ENCODE measurements at places on chromosomes 5 and 9. TPM values are rescaled to one million over a fixed set of nuclear protein-coding genes. Genes with fewer than 3 reads are reported as not detected.

- DNase-seq = no peak
Measured at GRCh38 chr5:93427316-93427715, 153.7 kb downstream of the NR2F1-AS1 start.

DNA sequence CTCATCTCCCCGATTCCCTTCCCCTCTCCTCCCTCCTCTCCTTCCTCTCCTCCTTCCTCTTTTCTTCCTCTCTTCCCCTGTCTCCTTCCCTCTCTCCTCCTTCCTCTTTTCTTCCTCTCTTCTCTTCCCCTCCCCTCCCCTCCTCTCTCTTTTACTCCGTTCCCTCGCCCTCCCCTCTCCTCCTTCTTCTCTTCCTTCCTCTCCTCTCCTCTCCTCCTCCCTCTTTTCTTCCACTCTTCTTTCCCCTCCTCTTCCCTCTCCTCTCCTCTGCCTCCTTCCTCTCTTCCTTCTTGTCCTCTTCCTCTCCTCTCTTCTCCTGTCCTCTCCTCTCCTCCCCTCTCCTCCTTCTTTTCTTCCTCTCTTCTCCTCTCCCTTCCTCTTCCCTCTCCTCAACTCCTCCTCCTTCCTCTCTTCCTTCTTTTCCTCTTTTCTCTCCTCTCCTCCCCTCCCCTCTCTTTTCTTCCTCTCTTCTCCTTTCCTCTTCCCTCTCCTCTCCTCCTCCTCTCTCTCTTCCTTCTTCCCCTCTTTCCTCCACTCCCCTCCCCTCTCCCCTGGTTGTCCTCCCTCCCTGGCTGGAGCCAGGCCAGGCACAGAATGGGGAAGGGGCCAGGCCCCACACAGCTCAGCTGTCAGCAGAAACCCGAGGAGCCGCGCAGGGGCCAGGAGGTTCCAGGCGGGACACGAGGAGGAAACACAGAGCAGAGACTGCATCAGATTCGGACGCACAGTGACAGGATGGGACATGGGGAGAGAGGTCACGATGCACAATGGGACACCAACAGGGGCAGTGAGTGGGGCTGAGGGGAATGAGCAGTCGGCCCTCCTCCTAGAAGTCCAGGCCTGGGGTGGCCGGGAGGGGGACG, 48.0 kb downstream of the CAMK2A start:
- DNase-seq = no peak

DNA sequence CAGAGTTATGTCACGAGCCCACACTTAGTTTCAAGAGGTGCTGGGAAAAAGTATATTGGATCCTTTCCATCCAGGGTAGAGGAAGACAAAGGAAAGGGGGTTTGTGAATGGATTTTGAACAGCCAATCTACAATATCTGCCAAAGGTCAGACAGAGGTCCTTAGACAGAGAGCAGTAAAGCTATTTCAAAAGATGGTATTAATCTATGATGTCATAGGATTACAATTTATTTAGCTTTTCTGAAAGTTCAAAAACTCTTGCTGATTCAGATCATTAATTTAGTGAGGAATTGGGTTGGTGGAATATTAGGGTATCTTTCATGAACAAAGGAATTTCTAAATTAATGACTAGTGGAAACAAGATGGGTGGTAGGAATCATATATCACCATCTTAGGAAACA, 126.9 kb downstream of the NTRK2 start:
- no peak for DNase-seq

- DNase-seq = no peak
Measured at GRCh38 chr9:103900466-103900865, 193.6 kb upstream of the SMC2 start.

Gene DIPK1B
- 2.1 TPM for total RNA-seq

- peak; percentile 57 for DNase-seq
Measured at GRCh38 chr5:74107899-74108298, 481.9 kb downstream of the ARHGEF28 start.

- DNase-seq = no peak
Measured at GRCh38 chr9:99134893-99135341, 30.0 kb downstream of the TGFBR1 start.

GRCh38 chr9:124652615-124653393, 118.3 kb downstream of the NR6A1 start:
- DNase-seq = no peak

- DNase-seq = peak; percentile 39
Measured at GRCh38 chr9:106287091-106287631, 575.8 kb upstream of the ZNF462 start.

Gene PFN3
- not detected for total RNA-seq

Gene IL13
- total RNA-seq = not detected

DNA sequence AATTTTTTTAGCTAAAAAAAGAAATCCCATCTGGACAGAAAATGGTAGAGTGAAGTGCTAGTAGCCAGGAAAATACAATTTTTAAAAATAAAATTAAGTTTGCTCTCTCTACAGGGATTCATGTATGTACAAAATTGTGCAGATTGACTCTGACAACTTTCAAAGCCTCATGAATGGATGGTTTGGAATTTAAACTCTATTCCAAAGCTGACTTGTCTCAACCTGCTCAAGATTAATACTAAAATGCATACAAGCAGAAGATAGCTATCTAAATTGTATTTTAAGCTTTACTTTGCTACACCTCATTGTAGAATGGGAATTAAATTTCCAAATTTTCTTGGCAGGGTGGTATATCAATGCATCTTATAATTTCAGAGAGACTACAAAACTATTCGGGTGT, 257.6 kb downstream of the RFX3 start:
- DNase-seq = no peak

Gene C9orf72
- total RNA-seq = 26.8 TPM

DNA sequence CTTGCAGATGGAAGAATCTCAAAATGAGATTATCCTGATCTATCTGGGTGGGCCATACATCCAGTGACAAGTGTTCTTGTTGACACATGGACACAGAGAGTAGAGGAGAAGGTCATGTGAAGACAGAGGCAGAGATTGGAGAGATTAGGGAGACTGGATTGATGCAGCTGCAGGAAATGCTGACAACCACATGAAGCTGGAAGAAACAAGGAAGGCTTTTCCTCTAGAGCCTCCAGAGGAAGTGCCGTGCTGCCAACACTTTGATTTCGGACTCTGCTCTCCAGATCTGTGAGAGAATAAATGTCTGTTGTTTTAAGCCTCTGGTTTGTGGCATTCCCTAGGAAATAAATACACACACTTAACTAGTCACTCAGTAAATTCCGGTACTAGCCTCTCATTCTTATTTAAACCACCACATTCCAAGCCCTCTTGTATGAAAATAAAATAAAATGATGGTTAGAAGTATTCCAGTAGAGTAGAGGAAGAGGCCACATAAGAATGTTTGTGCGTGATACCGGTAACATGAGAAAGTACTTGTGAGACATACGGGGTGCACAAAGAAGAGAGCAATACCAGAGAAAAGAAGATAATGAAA, 110.9 kb upstream of the DMAC1 start:
- no peak for DNase-seq

DNA sequence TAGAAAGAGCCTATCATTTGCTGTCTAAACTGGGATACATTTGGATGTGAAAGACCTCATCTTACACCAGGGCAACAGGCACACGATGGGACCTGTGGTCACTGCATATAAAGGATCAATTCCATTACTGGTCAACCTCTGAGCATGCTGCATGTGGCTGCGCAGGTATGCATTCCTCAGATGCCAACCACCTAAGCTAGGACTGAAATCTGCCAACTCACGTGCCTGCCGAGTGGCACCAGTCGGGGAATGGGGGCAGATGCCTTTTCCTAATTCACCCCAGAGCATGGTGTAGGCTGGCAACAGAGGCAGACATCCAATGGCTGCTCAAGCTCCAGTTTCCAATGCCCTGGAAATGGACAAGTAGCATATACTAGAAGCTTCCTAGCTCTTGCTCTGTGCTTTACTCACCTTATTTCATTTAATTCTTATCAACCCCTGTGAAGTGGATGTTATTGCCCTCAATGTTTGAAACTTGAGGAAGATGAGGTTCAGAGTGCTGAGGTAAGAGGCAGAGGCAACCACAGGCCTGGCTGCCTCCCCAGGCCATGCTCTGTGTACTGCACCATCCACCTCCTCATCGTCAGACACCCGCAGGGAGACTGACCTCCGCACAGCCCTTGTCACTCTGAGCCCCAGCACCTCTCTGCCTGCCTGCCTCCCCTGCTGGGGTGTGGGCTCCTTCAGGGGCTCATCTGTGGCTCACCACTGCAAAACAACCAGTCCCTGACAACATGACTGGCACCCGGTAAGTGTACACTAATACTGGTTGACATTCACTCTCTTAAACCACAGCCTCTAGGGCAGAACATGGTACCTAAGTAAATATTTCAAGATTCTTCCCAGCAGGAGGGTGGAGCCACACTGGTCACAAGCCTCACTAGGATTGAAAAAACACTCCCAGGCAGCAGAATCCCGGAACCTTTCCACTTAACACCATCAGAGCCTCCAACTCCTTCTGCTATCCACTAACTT, 228.5 kb downstream of the CRB2 start:
- no peak for DNase-seq

Gene TRIM36
- total RNA-seq = not detected

Gene HTR1A
- not detected for total RNA-seq

DNA sequence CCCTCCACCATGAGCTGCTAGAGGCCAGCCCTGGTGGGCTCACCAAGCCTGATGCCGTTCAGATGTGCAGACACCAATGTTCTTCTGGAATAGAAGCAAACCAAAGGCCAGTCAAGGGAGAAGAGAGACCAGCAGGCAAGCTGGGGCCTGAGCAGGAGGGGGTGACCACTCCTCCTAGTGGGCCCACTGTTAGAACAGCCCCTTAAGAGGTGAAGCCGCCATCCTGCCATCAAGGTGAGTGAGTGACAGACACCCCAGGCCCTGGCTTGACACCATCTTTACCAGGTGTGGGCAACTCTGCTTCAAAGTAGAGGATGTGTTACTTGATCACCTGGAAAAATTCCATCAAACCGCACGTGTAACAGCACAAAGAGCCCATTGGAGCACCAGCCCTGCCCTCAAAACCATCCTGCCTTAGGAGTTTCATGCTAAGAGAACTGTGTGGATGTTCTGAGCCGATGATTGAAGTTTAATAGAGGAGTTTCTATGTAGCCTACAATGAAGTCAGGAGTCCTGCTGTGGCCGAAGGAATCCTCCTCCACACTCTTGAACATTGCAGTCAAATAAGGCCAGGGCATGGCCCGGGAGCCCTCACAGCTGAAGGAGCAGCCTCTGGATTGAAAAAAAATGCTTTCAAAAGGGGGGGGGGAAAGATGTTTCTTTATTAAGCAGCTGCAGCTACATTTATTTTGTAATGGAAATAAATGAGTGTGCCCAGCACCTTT, 20.8 kb downstream of the AMBP start:
- DNase-seq = no peak

DNA sequence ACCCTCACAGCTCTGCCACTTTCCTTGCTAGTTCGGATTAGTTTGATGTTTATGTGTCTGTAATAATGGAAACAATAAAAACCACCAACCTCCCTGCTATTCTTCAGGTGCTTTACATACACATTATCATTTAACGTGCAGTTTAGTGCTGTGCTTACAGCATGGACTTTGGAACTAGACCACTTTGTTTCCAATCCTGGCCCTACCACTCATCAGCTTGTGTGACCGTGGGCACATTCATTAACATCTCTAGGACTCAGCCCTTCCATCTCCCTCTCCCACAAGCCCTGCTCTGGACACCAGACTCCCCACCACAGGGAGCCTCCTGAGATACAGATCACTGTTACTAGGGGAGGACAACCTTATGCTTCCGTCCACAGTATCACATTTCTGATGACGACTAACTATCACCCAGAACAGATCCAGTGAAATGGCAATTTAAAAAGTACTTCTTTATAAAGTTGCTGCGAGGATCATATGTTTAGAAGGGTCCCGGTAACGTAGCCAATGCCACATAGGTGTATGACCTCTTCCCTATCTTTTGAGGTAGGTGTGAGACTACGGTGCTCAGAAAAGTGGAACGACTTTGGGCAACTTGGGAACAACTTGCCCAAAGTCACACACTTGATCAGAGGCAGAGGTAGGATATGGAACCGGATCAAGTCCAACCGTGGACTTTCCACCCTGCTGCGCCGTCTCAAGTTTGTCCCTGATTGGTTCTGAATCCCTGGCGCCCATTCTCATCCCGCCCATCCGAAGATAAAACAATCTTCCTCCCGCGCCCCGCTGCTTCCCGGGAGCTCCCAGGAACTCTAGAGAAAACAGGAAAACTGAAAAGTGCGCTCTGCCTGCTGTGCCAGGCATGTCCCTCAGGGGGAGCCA, 132.4 kb upstream of the NIPBL start:
- peak; percentile 54 for DNase-seq

GRCh38 chr5:57453728-57454127, 28.9 kb downstream of the ACTBL2 start:
- no peak for DNase-seq

Gene FOXI1
- not detected for total RNA-seq

Gene PSAT1
- total RNA-seq = 0.53 TPM

GRCh38 chr9:127035423-127035822, 87.0 kb downstream of the ANGPTL2 start:
- peak; percentile 63 for DNase-seq

Gene DMGDH
- total RNA-seq = 1.9 TPM

Gene SLC46A2
- not detected for total RNA-seq

Gene PCDHGA1
- total RNA-seq = 0.71 TPM

DNA sequence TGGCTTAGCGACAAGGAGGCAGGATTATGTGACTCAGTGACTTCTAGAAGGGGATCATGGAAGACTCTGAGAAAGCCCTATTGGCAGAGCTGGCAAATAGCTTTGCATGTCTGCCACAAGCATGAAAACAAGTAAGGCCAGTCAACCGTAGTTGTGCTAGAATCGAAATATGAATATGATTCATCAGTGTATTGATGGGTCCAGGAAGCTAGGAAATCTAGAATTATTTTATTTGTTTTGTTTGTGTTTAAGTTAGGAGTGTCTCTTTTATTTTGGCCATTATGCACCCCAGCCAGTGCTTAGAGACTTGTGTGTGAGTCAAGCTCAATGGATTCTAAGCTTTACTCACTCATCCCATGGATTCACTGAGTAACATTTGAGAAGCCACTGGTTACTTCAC, 3.8 kb upstream of the ITGA2 start:
- DNase-seq = no peak

DNA sequence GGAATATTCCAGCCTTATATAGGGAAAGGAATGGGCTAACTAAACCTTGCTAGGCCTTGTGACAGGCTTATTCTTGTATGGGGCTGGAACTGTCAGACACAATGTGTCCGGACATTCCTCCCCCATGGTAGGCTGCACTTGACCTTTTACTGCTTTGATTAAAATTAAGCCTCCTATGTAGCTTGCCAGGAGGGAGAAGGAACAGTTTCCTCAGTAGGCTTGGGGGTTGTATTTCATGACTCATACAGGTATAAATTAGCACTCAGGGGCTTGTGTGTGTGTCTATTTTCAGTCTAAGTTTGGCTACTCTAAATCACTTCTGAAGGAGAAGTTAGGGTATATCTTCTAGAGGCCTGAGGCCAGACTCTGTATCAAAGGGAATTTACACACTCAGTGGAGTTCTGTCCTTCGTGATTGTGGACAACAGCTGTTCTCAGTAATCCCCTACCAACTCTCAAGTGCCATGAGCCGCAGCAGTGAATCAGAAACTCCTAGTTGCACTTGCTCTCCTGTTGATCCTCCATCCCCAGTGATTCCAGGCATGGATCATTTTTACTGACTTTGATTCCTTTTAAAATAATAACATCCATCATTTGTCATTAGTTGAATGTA, 16.4 kb downstream of the ADAMTS16 start:
- DNase-seq = no peak
